Iris pigment epithelial cell (primary cell): ENCODE measurements at places on chromosomes 6 and 20.
A peak's percentile ranks its signal among the peaks of the same experiment; 100 is the strongest.

DNA sequence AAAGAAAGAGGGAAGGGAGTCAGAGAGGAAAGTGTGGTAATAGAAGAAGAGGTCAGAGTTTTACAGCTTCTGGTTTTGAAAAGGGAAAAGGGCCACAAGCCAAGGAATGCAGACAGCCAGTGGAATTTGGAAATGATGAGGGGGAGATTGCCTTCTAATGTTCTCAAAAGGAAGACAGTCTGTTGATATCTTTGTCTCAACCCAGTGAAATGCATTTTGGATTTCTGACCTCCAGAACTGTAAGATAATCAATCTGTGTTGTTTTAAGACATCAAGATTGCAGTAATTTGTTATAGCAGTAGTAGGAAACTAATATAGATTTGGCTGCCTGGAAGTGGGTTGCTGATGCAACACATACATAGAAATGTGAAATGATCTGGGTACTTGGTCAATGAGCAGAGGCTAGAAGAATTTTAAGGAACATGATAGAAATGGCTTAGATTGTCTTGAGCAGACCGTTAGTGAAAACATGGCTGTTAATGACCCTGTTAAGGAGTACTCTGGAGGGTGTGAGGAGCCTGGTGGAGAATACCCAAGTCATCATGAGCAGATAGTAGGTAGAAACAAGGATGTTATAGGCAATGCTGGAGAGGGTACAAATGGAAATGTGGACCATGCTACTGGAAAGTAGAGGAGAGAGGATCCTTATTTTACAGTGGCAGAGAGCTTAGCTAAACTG lies 255.8 kb upstream of the RAB32 start:
- DNase-seq: peak; percentile 27

DNA sequence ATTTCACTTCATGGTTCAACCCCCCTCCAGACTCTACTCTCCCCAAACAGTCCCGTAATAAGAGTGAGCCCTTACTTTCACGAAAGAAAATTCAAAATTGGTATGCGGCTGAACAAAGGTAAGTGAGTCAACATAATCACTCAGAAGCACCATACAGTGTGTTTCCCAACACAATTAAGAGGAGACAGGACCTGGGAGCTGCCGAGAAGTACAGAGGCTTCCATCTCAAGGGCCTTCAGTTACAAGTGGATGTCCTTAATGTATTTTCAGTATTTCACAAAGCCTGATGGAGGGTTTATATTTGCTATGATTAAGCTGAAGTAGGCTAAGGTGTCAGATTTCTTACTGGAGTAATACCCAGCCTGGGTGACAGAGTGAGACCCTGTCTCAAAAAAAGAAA lies 51.1 kb downstream of the MYO6 start:
- no peak for DNase-seq

GRCh38 chr6:241336-241865 lies 50.9 kb upstream of the DUSP22 start:
- DNase-seq: no peak

- no peak for DNase-seq
Measured at GRCh38 chr6:158269657-158270056, 42.6 kb upstream of the TULP4 start.

GRCh38 chr6:20402092-20402341 lies 338 bp downstream of the E2F3 start:
- peak; percentile 33 for DNase-seq

GRCh38 chr6:16759181-16759645 lies 2.0 kb downstream of the ATXN1 start:
- DNase-seq: no peak

GRCh38 chr20:41571006-41571405 lies 47.2 kb downstream of the CHD6 start:
- no peak for DNase-seq

DNA sequence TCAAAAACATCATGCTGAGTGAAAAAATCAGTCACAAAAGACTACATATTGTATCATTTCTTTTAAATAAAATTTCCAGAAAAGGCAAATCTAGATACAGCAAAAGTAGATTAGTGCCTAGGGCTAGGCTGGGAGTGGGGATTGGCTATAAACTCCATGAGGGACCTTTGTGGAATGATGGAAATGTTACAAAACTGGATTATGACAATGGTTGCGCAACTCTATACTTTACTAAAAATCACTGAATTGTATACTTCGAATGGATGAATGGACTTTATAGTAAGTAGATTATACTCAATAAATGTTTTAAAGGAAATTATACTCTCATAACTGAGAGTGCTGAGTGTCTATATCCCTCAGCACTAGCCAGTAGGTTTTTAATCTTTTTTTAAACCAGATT lies 4.3 kb downstream of the HMGN3 start:
- DNase-seq: peak; percentile 17

GRCh38 chr6:74492587-74492986 lies 713.3 kb downstream of the COL12A1 start:
- no peak for DNase-seq

DNA sequence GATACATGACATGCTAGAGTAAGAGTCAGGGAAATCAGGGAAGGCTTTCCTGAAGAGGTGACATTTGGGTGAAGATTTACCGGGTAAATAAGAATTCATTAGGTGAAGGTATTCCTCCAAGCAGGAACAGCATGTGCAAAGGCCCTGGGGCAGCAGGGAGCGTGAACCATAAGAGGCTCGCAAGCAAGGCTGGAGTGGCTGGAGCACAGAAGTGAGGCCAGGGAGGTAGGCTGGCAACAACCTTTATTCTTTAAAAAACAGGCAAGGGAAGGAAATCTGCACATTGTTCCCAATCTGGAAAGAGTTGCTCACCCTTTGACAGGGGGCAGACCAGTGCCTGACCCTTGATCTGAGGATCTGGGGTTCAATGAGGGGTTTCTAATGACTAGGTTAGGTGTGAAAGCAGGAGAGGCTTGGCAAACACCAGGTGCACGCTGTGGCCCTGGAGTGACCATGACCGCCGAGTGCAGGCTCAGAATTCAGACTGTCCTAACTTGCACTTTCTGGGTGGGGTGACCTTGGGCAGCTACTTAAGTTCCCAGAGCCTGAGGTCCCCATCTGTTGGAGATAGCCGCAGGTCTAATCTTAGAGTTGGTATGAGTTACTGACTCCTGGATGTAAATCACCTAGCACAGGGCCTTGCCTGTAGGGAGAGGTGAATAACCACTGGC lies 1.9 kb downstream of the KIAA1755 start:
- DNase-seq: no peak

DNA sequence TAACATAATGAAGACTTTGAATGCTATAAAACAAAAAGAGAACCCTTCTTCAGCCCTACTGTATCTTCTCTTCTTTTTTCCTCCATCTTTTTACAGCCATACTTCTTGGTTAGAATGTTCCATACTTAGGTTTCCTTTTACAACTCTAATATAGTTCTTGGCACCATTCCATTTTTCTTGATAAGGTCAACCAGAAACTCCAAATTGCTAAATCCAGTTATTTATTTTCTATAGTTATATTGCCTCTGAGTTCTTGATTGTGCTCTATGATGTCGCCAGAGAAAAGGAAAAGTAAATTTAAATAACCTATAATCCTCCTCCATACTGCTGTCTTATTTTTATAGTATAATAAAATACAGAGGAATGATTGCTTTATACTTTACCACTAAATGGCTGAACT lies 26.7 kb upstream of the COL10A1 start:
- DNase-seq: peak; percentile 39

DNA sequence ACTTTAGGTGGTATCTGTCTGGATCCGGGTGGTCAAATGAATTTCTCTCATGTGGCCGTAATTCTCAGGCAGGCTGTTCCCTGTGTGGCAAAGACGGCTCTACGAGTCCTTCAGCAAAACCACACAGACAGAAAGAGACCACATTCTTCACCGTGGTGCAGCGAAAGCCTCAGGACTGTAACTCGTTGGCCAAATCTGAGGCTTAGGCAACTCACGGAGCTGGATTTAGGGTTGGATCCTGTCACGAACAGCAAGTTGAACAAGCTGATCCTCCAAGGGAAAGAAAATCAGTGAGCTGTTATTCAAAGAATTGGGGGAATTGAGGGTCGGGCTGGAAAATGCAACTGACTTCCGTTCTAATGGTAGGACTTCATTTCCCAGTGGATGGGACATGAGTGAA lies 167.4 kb downstream of the ZMYND8 start:
- no peak for DNase-seq

- DNase-seq: no peak
Measured at GRCh38 chr6:26124781-26125685, 37.8 kb downstream of the HFE start.

GRCh38 chr6:148825492-148825891 lies 78.7 kb downstream of the UST start:
- no peak for DNase-seq

DNA sequence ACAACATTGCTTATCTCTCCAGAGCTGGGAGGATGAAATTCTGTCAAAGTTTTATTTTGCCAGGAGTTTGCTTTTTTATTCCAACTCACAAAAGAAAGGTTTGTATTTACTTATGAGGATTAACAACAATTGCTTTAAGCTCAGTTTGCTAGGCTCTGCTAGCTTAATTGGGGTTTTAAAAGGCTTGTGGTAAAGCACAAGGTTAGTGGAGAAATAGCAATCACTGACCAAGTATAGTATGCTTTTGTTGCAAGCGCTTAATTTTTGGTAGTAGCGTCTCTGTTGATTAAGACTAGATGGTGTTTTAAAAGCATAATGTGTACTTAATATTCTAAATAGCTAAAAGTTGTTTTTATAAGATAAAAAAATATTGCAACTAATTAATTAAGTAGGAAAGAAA lies 45.7 kb downstream of the TINAG start:
- no peak for DNase-seq

DNA sequence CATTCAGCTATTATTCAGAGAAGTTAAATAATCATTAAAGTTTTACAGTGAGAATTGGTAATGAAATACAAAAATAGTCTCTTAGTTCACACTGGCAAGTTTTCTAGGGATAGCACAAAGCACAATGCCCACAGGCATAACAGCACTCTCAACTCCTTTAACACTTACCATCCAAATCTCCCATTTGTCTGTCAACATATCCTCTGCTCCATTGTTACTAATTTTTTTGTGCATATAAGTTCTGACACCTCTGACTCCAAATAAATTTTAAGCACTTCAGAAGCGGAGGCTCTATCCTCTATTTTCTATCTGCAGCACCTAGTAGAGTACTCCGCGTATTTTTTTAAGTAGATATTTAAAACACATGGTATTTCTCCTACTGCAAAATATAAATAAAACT lies 15.6 kb upstream of the RSPO3 start:
- no peak for DNase-seq

- DNase-seq: peak; percentile 81
Measured at GRCh38 chr6:79453558-79454042, 83.6 kb downstream of the LCA5 start.

GRCh38 chr6:7882505-7883257 lies 27.9 kb downstream of the TXNDC5 start:
- DNase-seq: no peak

GRCh38 chr6:47306887-47307286 lies 2.8 kb downstream of the TNFRSF21 start:
- DNase-seq: peak; percentile 28

GRCh38 chr6:163637524-163637923 lies 223.0 kb downstream of the QKI start:
- no peak for DNase-seq
